ENCODE measurements at places on chromosomes 12 and 14.

DNA sequence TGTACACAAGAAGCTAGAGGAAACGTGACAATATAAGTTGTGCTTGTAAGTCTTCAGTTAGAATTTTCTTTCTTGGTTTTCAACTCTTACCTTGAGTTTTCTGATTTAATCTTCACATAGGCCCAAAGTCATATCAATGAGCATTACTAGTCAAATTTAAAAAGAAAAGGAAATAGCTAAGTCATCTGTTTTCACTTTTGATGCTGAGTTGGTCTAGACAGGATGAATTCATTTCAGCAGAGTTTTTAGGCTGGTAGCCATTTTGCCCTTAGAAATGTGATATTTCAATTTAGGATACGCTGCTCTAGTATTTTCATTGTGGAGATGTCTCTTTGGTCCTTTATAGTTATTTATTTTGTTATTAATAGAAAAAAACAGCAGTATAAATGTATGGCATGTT, 44.6 kb upstream of the KRAS start:
- no peak for DNase-seq

GRCh38 chr12:49827051-49827400, 1.2 kb downstream of the NCKAP5L start:
- DNase-seq, result no peak

DNA sequence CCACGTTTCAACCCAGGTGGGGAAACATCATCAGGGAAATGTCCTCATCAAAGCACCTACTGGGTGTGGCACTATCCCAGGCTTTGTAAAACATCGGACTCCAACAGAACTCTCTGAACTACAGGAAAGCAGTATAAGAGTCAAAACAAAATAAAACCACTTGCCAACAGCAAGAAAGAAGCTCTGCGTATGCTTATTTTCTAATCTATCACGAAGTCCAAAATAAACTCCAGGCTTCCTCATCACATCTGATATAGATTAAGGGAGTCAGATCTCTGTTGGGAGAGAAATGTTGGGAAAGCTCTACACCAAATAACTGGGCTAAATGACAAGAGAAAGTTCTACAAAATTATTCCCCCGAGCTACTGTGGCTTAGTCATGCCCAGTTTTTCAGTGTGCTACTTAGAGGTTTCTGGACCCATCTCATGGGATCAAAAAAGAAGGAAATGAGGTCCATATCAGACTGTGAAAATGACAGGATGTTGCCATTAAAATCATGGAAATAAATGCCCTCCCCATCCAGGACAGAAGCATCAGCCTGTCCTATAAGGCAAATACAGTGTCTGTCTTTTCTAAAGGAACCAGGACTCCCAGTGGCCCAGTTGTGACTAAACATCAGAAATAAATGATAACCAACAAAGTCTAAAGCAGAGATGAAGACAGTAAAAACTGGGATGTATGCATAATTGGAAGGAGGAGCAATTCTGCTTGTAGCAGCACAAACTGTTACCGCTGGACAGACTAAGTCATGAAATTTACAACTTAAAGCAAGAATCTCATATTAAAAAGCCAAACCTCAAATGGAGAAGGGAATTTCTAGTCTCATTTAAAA, 149.5 kb downstream of the STXBP6 start:
- DNase-seq, result peak; percentile 12

GRCh38 chr12:128791395-128792322, 32.1 kb downstream of the SLC15A4 start:
- DNase-seq, result no peak

DNA sequence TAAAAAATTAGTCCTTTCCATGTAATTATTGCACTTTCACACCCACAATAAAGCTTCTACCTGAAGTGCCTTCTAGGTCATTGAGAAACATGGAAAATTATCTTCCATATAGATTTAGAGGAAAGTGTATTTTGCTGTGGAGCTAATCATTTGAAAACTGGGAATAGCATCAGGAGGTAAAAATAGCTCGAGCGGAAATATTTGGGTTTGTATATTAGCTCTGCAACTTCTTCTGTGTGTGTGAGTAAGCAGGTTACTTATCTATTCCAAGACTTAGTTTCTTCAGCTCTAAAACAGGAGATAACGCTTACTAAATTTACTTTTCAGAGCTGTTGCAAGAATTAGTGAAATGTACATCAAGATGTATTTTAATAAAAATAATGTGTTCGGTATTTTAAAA, 95.0 kb upstream of the MON2 start:
- DNase-seq, result no peak
